ENCODE measurements at places on chromosomes 12 and 14. TPM values are rescaled to one million over a fixed set of nuclear protein-coding genes. Genes with fewer than 3 reads are reported as not detected.

PLCZ1 gene
- not detected for total RNA-seq

CCDC184 gene
- 4.4 TPM for total RNA-seq

CRIP1 gene
- total RNA-seq: 18.5 TPM

FOXG1 gene
- total RNA-seq: 1.2 TPM

TSPAN19 gene
- total RNA-seq: 0.22 TPM

CIROP gene
- total RNA-seq: not detected

NKX2-1 gene
- total RNA-seq: not detected

NAV3 gene
- 61.2 TPM for total RNA-seq

PIWIL1 gene
- total RNA-seq: 1.5 TPM

CFAP251 gene
- total RNA-seq: 6.0 TPM

OASL gene
- total RNA-seq: 0.33 TPM

SLC41A2 gene
- total RNA-seq: 71.6 TPM

KCNMB4 gene
- total RNA-seq: 12.3 TPM

NINJ2 gene
- total RNA-seq: 0.93 TPM

CNOT2 gene
- total RNA-seq: 463 TPM

PRPH gene
- 18.9 TPM for total RNA-seq

KRT75 gene
- total RNA-seq: 0.71 TPM

P2RX2 gene
- total RNA-seq: not detected

OAS3 gene
- 10.3 TPM for total RNA-seq

MRPL52 gene
- 36.0 TPM for total RNA-seq

GLIPR1L2 gene
- total RNA-seq: 4.5 TPM

PZP gene
- total RNA-seq: not detected

ACVRL1 gene
- 47.7 TPM for total RNA-seq

ARHGAP9 gene
- 4.0 TPM for total RNA-seq

TBX5 gene
- 3.3 TPM for total RNA-seq

SSPN gene
- total RNA-seq: 41.0 TPM

DTX1 gene
- total RNA-seq: 19.1 TPM

PIGH gene
- 22.9 TPM for total RNA-seq

RERG gene
- 23.4 TPM for total RNA-seq

KCNC2 gene
- 7.5 TPM for total RNA-seq

BEST3 gene
- total RNA-seq: 10.6 TPM

CEP170B gene
- total RNA-seq: 16.4 TPM

FOXN4 gene
- total RNA-seq: 3.4 TPM

LRTM2 gene
- 3.8 TPM for total RNA-seq

DPY19L2 gene
- total RNA-seq: 58.8 TPM

NIN gene
- total RNA-seq: 79.1 TPM

TBX3 gene
- total RNA-seq: 13.9 TPM

GLS2 gene
- total RNA-seq: 4.1 TPM

TAS2R43 gene
- total RNA-seq: 27.2 TPM

NAA30 gene
- 39.4 TPM for total RNA-seq

PPP1CC gene
- 220 TPM for total RNA-seq

C12orf50 gene
- 0.22 TPM for total RNA-seq

PSEN1 gene
- total RNA-seq: 67.2 TPM

LRRIQ1 gene
- total RNA-seq: 10.1 TPM

TMEM119 gene
- 51.7 TPM for total RNA-seq

ACSS3 gene
- 21.3 TPM for total RNA-seq

POTEG gene
- total RNA-seq: not detected

Data from camera-type eye (tissue), 1 donor.